ENCODE measurements at places on chromosomes 1 and 21.

GRCh38 chr1:6185151-6185550 lies 5.0 kb upstream of the CHD5 start:
- DNase-seq, result no peak

DNA sequence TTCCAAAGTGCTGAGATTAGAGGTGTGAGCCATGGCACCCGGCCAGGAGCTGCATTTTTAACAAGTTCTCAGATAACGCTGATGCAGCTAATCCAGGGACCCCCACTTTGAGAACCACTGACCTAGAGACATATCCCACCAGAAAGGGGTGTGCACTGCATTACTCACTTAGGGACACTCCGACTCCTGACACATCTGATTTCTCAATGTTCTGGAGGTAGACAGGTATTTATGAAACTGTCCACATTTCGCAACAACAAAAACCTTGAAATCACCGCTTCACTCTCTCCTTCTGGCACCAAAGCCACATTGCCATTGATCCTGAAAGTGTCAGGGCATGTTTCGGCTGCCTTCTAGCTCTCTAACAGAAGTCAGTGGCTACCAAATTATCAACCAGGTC lies 23.2 kb upstream of the CAMTA1 start:
- no peak for DNase-seq

DNA sequence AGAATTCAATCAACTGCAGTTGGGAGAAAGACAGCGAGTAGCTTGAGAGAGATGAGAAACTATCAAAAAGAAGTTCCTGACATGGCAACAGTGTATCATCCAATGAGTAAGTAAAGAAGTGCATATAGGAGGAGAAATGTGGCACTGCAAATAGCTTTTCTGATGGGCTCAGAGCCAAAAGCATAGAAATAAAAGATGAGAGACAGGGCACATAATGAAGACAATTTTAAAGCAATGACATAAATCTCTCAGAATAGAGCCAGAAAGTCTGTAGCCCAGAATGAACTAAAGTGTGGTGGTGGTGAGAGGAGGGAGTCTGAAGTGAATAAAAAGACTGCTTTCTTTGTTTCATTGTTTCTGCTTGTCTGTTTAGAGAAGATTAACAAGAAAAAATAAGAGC lies 34.3 kb downstream of the TNFSF18 start:
- DNase-seq, result no peak

- DNase-seq, result no peak
Observed at GRCh38 chr1:160747717-160748116, 8.7 kb downstream of the SLAMF7 start.

DNA sequence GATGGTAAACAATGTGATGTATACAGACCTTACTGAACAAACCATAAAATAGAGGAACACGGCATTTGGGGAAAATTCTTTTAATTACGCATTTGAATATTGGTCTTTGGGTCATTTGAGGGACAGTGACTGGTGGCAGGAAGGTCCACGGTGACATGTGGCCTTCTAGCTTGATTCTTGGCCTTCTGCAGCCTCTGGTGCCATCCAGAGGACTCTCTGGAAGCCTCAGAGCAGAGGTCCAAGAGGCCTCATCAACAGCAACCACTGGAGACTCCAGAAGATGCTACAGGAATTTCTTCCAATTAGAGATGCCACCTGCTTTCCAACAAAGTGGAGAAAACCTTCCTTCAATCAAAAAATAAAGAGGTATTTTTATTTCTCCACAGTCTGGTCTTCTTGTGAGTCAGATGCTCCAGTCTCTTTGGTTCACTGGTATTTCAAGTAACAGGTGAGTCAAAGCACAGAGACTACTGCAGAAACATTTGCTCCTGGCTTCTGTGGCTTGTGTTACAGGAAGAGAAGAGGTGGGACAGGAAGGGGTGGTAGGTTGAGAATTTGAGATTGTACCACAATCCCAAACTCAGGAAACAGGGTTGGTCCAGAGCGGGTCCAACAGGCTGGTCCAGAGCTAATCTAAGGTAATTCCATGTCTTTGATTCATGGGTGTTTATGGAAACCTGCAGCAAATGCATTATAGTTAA lies 2.7 kb upstream of the F5 start:
- DNase-seq, result no peak

Measured in eye (tissue), 1 donor.